Activated CD4-positive, alpha-beta memory T cell treated with anti-CD3 and anti-CD28 coated beads for 36 hours (primary cell): ENCODE measurements at places on chromosomes 2 and 18.

GRCh38 chr2:187054501-187055319, 205.7 kb upstream of the ZSWIM2 start:
- DNase-seq = no peak

DNA sequence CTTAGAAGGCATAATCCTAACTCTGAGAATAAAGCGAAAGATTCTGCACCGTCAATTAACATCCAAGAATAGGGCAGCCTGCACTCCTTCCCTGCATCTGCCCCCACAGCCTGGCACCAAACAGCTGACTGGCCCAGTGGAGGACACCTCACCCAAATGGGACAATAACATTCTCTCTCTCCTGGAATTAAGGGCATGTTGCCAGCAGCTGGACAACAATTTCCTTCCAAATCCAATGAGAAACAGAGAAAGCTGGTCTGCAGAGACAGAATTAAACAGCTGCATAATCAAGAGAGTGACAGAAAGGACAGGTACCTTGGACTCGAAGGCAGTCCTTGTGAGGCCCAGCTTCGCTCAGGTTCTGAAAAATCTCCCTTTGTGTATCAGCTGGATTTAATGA, 15.0 kb downstream of the COX7A2L start:
- DNase-seq = no peak

- DNase-seq = no peak
Observed at GRCh38 chr2:231693956-231694355, 14.4 kb upstream of the PTMA start.

DNA sequence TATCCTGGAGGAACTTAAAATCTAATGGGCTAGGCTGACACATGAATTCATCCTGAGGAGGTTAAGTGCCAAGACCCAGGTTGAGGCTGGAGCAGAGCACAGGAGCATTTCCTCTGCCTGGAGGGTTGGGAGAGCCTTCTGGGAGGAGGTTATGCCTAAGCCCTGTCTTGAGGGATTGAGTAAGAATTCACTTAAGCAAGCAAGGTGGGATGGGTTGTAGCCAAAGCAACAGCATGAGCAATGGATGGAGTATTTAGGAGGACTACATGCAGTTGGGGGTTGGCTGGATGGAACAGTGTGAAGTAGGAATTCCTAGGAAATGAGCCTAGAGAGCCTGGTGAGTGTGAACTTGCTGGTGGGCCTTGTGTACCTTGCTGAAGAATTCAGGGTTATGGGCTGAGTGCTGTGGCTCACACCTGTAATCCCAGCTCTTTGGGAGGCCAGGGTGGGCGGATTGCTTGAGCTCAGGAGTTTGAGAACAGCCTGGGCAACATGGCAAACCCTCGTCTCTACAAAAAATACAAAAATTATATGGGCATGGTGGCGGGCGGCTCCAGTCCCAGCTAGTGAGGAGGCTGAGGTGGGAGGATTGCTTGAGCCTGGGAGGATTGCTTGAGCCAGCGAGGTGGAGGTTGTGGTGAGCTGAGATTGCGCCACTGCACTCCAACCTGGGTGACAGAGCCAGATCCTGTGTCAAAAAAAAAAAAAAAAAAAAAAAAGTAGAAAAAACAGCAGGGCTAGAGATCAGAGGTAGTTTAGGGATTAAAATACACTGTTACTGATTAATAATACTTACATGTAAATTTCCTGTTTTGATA, 22.2 kb downstream of the TANC1 start:
- no peak for DNase-seq

GRCh38 chr18:21117409-21118131, 6.0 kb upstream of the ROCK1 start:
- DNase-seq = no peak

GRCh38 chr2:64989982-64990614, 899 bp downstream of the SLC1A4 start:
- peak; percentile 22 for DNase-seq

- DNase-seq = peak; percentile 22
Observed at GRCh38 chr18:79518028-79518682, 122.4 kb downstream of the NFATC1 start.

DNA sequence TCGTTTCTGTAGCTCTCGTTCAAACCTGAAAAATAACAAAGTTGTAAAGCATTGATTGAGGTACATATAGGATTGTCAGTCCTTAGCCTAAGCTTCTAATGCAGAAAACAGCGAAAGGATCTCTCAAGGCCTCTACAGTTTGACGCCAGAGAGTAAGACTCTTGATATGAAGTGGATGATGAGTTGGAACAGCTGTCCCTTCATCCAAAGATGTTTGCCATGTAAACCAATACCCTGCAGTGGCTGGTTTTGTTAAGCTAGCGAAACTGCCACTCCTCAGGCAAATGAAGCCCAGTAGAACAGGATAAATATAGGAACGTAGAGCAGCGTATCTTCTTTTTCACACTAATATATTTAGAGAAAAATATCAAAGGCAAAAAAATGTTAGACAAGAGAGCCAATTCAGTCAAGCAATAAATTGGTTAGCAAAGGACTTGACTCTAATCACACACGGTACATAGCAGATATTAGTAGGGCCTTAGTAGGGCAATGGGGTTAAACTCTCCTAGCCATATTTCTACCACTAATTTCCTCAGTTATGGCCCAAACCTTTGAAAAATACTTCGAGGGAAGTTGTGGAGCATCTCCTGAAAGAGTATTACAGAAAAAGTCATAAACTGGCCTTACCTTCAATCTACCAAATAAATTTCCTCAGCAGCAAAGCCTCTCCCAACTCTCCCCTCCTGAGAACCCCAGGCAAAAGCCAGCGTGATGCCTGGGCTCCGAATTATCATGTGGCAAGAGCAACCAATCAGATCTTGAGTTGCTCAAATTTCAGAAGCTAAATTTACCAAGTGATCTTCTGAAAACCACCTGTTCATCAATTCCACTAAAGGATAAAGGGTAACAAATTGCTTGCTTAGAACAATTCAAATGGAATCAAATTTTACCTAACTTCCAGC, at the start of gene NEB:
TSS of gene NEB (minus strand) at position 706 of the 902 bp plus-strand sequence. CDS start 1,320 bp downstream, outside the sequence.
- no peak for DNase-seq

GRCh38 chr18:75244351-75245313, 34.0 kb downstream of the TSHZ1 start:
- peak; percentile 44 for DNase-seq

DNA sequence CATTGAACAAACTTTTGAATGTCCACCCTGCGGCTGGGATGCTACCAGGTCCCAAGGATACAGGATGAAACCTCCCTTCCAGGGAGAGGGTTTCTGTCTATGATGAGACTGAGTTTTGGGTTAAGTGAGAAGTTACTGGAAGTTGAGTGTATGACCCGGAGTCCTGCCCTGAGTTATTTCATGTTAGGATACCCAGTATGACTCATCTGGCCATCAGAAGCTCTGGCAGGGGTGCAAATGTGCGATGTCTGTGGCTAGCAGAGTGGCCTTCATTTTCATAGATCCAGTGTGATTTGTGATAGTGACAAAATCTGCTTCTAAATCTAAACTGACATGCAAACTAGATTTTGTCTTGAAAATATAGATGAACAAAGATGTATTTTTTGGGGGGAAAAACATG, 55.3 kb downstream of the KCTD1 start:
- DNase-seq = no peak

- no peak for DNase-seq
Observed at GRCh38 chr2:212915121-212915782, 236.2 kb downstream of the IKZF2 start.

GRCh38 chr2:134619250-134619649, 99.5 kb downstream of the TMEM163 start:
- no peak for DNase-seq

- DNase-seq = no peak
Observed at GRCh38 chr2:131389657-131390056, 25.7 kb upstream of the RAB6D start.

GRCh38 chr2:39720970-39721369, 55.3 kb downstream of the TMEM178A start:
- DNase-seq = no peak

- no peak for DNase-seq
Observed at GRCh38 chr2:174711206-174711605, 53.1 kb downstream of the CHRNA1 start.

DNA sequence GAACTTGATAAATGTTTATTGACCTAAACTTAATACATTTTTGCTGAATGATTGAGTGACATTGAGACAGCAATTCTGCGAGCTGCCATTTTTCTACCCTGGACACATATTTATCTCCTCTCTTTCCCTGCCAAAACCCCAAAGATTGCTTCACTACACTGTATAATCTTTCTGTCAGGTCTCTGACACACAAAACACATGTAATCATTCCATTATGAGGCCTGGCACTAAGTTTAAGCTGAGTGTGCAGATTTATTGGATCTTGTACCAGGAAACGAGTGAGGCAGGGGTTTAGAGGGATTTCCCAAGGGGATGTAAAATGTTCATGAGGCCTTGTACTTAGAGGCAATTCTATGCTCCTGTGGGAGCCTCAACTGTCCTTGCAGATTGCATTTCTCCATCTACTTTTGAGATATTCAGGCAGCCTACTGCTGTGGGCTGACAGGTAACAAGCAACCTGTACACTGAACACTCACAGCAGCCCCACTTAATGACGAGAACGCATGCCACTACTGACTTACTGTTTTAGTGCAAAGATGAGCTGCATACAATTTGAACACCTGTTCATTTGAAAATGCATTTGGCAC, 13.7 kb upstream of the OSR1 start:
- DNase-seq = no peak

GRCh38 chr2:61448229-61448628, 22.7 kb downstream of the USP34 start:
- DNase-seq = no peak

GRCh38 chr2:239600001-239600593, 199.3 kb upstream of the HDAC4 start:
- DNase-seq = no peak

GRCh38 chr2:157441072-157441454, 2.8 kb downstream of the CYTIP start:
- no peak for DNase-seq

DNA sequence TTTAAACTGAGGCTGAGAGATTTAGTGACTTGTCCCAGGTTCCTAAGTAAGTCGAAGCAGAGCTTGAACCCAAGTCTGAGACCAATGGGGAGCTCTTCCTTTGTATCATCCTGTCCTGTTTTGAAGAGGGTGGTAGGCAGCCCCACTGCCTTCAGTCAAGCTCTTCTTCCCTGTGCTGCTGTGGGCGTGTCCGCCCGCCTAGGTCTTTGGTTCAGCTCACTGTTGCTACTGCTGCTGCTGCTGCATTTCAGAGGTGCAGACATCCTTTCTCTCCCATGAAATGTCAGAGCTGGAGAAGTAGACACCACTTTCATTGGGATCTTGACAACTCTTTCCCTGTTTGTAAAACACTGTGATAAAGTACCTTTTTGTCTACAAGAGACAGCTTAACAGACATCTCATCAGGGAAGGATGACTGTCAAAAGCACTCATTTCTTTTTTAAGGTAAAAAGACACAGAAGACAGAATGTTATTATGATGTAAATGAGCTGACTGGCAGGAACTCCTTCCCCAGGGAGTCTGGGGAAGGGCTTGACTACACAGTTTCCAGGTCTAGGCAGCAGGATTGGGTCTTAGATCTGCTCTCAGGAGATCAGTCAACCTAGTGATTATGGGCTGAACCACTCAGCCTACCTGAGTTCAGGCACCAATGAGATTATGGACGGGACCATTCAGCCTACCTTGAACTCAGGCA, 91.7 kb upstream of the TRIB2 start:
- no peak for DNase-seq

GRCh38 chr2:197052356-197052755, 125.8 kb upstream of the PGAP1 start:
- DNase-seq = no peak

GRCh38 chr2:56127463-56128152, 56.2 kb upstream of the CCDC85A start:
- no peak for DNase-seq

DNA sequence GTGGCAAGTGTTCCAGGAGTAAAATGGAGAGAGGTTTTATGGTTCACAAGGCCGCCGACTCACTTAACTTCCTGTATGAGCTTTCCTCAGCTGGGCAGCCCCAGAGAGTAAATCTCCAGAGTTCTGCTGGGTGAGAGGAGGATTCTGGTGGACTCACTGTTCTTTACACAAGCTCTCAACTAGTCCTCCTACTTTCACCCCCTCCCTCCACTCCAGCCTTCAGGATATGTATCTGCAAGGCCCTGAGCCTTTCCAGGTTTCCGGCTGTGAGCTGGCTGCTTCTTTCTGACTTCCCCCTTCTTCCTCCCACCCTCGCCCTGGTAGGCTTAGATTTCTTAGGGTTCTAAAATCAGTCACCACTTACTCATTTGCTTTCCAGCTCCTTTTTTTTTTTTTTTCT, 34.0 kb downstream of the EML6 start:
- peak; percentile 37 for DNase-seq

DNA sequence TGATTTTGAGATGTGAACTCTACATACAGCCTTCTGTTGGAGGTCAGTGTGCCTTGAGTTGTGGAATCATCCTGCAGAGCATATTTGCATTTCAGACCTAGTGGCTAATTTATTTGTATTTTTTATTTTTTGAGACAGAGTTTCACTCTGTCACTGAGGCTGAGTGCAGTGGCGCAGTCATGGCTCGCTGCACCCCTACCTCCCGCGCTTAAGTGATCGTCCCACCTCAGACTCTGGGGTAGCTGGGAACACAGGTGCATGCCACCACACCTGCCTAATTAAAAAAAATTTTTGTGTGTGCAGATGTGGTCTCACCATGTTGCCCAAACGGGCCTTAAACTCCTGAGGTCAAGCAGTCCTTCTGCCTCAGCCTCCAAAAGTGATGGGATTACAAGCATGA, 104.4 kb downstream of the ASXL3 start:
- DNase-seq = no peak

DNA sequence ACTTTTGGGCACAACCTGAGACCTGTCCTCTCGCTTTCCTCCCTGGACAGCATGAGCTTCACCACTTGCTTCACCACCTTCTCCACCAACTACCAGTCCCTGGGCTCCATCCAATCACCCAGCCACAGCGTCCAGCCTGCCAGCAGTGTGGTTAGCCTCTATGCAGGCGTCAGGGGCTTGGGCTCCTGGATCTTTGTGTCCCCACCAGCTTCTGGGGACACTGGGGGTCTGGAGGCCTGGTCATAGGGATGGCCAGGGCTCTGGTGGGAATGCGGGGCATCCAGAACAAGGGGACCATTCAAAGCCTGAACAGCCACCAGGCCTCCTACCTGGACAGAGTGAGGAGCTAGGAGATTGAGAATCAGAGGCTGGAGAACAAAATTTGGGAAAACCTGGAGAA, 44.2 kb upstream of the SLC4A10 start:
- DNase-seq = no peak
